ENCODE measurements at places on chromosomes 6 and 20.

DNA sequence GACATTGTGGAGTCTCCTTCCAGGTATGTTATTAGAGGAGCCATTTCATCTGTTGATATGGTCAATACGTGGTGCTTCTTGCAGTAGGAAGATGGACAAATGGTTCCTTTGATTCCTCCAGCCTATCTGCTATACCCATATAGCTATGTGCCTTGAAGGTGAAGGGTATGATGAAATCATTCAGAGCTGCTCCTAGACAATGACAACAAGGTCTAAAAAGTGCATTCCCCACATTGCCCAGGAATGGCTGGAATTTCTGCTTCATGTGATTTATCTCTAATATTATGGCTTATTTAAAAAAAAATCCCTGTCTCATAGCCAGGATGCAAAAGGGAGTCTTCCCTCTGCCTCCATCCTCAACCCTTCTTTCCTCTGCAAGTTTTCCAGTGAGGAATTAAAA lies 14.1 kb downstream of the DAAM2 start:
- DNase-seq: no peak

- DNase-seq: no peak
These were observed 1.3 kb upstream of the CNKSR3 start for GRCh38 chr6:154511791-154512190.

DNA sequence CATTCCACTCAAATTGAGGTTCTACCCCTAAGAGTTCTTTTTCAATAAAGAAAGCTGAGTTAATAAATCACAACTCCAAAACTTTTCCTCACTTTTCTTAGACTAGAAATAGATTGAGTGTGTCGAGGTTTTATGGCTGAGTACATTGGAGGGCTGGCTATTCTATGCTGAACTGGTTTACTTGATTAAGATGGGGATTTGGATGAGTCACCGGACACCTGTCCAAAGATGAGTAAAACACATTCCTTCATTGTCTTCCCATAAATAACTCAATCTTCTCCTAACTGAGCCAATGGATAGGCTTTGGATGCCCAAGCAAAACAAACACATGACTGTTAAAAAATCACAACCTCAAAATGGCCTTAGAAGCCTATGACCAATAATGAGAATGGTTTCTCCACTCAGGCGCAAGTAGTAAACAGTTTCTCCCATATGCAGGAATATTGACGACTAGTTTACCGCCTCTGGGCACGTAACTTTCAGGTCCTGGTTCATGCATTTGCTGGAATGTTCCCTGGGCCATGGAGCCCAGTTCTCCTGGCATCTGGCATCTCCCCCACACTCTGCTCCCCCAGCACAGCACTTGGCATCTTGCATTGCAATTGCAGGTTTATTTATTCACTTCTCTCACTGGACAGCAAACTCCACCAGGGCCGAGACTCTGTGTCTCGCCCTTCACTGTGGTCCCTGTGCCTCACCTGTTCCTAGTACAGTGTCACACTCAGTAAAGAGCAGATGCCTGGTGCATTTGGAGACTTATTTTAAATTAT lies 43.9 kb downstream of the BCAS1 start:
- DNase-seq: no peak

DNA sequence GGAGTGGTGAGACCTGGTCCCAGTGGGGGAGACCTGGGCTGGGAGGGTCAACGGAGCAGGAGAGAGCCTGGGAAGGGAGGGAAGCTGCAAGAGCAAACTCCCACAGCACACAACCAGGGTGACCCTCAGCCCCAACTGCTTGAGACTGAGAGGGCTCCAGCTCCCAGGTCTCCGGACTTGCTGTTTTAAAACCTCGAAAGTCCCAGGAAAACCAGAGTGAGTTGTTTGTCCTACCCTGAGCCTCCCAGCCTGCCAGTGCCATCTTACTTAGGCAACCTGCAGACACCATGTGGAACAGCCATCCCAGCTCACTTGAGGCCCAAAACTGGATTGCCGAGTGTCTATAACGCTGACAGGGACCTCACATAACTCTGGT lies 4.8 kb upstream of the NTSR1 start:
- no peak for DNase-seq

GRCh38 chr20:59438201-59438600 lies 137.8 kb downstream of the EDN3 start:
- DNase-seq: no peak

- DNase-seq: no peak
These were observed at the start of gene SNX21 for GRCh38 chr20:45833030-45833882. Gene SNX21, plus strand, starts transcription at chr20:45833799. Its CDS starts 121 bp downstream, at chr20:45833920.

DNA sequence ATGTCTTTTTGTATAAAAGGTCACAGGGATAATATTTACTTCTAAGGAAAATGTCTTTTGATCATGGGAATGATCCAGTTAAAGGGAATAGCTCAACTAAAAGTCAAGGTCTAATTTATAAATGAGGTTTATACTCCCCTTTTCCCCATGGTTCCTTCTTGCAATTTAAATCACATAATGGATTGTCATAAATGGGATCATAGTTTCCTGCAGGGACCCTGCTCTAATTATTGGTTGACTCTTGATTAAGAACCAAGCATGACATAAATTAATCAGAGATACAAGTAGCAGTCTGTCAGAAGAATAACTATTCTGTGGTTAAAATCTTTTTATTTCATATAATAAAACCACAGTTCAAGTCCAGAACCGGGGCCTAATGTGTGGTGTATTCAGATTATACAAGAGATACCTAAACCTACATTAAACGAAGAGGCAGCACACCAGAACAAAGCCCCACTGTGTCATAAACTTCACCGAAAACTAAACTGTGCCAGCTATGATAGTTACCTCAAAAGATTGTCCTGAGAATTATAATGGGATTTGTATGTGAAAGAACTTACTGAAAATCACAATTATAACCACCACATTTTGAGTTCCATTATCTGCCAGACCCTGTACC lies 43.0 kb upstream of the CD83 start:
- no peak for DNase-seq

DNA sequence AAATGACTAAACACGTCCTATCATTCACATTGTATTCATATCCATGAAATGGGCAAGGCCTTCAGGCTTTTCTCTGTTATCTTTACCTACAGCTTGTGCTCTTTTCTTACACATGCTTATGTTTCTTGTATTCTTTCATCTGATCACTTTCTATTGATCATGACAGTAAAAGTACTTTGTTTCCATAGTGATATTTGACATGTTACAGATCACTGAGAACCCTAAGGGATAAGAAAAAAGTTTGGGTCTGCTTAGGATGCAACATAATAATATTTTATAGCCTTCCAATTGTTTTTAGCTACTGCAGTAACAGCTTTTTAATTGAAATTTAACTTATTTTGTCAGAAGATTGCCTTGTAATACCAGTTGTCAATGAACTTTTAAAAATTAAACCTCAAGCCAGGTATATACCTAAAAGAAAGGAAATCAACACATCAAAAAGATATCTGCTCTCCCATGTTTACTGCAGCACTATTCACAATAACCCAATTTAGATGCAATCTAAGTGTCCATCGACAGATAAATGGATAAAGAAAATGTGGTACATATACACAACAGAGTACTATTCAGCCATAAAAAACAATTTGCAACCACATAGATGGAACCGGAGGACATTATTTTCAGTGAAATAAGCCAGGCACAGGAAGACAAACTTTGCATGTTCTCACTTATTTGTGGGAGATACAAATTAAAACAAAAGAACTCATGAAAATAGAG lies 3.0 kb upstream of the SMIM8 start:
- DNase-seq: no peak

DNA sequence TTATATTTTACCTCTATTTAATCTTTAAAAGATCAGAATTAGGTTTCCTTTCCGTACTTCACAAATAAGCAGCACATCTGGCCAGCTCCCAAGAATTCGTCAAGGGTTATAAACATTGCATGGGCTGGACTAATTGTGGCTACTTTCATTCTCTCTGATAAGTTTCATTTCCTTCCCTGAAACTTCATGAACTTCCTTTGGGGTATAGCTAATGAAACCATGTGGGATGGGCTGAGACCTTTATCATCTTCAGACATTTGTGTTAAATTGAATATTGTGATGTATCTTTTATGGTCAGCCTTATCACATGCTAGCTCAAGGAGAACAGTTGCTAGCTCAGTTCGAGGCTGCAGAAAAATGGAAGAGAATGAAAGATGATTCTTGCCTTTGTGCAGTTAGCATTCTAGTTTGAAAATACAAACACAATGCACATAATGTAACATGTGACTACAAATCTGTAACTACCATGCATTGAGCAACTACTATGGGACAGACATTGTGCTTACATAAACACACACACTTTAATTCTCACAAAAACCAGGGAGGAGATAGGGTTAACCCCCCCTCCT lies 1.7 kb upstream of the GMPR start:
- no peak for DNase-seq

GRCh38 chr6:135801755-135802465 lies 49.6 kb upstream of the PDE7B start:
- DNase-seq: no peak

DNA sequence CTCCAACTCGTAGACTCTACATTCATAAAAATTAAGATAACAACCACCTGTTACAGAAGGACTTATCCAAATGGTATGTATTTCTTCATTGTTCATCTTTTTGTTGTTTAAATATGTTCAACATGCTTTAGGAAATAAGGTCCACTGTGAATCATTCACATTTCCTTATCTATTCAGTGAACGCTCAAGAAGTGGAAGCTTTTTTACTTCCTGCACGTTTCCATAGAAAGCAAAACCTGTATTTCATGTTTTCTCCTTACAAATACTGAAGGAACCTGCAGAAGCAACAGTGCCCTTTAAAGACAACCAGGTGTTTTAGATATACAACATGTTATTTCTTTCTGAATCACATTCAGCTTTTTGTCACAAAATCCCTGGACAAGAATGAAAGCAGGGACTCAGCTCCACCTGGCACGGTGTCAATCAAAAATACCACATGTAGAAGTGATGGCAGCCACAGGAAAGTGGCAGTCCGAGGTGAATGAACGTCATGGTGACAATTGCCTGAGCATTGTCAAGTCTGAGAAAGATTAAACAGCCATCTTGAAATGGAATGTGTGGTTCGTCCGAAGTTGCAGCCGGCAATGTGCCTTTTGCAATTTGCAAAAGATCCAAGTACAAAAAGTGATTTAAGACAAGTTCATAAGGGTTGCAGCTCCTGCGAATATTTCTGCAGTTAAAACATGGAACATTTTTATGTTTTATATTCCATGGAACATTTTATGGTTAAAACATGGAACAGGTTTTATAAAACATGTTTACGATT lies 66.7 kb upstream of the RIPOR2 start:
- no peak for DNase-seq

DNA sequence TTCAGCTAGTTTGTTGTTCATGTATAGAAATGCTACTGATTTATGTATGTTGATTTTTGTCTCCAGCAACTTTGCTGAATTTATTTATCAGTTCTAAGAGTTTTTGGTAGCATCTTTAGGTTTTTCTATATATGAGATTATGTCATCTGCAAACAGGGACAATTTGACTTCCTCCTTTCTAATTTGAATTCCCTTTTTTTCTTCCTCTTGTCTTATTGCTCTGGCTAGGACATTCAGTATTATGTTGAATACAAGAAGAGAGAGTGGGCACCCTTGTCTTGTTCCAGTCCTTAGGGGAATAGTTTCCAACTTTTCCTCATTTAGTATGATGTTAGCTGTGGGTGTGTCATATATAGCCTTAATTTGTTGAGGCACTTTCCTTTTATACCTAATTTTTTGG lies 58.2 kb downstream of the CDH26 start:
- DNase-seq: no peak

DNA sequence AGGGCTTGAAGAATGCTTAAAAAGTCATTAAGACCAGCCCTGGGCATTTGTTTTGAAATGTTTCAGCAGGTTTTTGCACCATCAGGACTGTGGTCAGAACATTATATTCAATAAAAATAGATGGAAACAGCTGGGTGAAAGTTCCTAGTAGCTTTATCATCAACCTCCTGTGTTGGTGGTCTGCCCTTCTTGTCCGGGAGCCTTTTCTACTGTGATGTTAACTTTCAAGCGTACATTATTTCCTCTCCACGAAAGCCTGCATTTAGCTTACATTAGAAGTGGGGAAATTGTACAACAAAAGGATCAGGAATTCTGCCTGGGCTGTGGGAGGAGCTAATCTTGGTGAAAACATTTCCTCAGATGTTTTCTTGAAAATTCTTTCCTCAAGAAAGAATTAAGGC lies 71.1 kb downstream of the LAMA4 start:
- no peak for DNase-seq

GRCh38 chr6:73893696-73894095 lies 197.7 kb downstream of the CD109 start:
- no peak for DNase-seq

GRCh38 chr6:28635547-28636158 lies 110.0 kb downstream of the GPX5 start:
- no peak for DNase-seq

DNA sequence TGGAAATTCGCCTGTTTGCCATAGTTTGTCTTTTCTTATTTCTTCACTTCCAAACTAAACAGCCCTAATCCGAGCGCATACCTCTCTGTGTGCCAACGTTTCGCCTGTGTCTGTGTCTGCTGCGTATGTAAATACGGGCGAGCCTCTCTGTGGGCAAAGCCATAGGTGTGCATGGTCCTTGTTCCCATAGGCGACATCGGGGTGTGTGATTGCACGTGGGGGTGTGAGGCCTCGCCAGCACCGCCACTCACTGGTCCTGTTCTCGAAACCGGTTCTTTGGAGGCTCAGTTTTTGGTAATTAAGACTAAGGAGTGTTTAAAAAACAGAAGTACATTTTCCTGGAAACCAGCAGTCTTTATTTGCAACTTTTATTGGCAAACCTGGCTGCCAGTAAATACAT lies 6.0 kb upstream of the FOXC1 start:
- DNase-seq: no peak

All from activated CD4-positive, CD25-positive, alpha-beta regulatory T cell (primary cell).